ENCODE measurements at places on chromosomes 16 and 17.

GRCh38 chr17:82898976-82899514 is 59.2 kb upstream of the ZNF750 start:
- DNase-seq: no peak

DNA sequence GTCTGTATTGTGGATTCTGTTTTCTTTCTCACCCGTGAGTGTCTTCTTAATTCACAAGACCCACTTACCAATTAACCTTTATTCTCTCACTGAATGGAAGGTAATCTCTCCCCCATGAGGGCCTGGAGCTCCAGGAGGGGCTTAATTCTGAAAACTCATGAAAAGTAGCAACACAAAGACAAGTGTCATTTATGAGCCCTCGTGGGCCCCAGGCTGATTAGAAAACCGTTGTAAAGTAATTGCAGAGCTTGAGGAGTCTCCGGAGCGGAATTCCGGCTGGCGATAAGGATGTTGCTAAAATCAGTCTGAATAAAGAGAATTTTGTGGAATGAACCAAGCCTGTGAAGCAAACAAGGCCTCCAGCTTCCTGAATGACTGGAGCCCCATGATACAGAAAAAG is 301.5 kb downstream of the HAPSTR1 start:
- DNase-seq: no peak

- no peak for DNase-seq
These were observed 46.7 kb upstream of the ANKFY1 start for GRCh38 chr17:4310354-4311060.

DNA sequence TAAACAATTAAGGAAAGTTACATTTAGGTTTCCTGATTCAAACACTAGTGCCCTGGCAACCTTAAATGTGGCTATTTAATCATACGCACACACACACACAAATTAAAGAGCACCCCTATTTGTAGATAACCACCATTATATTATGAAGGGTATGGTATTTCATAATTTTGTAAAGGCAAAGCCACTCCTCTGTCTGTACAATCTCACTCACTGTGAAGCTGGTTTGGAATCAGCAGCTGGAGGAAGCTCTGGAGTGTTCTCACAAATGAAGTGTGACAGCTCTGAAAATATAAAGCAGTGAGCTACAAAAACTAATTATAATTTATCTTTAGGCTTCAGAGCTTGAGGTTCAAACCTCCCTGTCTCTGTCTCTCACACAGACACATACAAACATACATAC is 57.9 kb upstream of the KCNJ16 start:
- DNase-seq: no peak

DNA sequence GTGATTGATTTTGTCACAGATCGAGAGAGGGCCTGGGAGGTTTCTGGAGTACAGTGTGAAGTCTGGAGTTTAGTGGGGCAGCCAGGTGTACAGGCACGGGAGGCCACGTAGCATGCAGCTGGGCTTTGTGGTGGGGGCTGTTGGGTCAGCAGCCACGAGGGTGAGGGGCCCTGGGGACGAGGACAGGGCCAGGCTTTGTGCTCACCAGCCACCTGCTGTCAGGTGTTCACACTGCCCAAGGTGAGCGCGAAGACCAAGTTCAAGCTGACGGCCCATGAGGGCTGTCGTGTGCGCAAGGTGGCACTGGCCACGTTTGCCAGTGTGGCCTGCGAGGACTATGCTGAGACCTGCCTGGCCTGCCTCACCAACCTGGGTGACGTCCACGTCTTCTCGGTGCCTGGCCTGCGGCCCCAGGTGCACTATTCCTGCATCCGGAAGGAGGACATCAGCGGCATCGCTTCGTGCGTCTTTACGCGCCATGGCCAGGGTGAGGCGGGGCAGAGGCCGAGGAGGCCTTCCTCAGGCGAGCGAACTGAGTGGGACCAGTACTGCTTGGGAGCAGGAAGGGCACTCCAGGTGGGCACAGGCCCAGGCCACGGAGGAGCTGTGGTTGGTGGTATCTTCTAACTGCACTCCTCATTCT is 15.9 kb downstream of the LLGL1 start:
- DNase-seq: no peak

GRCh38 chr17:44360144-44360533 is 3.5 kb downstream of the FAM171A2 start:
- DNase-seq: no peak

DNA sequence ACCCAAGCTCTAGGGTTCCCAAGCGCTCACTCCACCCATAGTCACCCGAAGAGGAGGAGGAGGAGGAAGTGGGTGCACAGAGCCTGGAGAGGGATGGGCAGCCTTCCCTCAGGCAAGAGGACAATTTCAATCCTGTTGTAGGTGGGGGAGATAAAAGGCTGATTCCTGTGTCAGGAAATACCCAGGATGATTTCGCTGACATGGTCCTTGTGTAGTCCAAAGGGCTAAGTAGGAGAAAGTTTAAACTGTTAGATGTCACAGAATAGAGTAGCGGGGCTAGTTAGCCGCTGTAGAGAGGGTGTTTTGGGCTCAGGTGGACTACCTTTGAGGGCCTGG is 1.3 kb upstream of the EXOC7 start:
- no peak for DNase-seq

GRCh38 chr17:60947100-60947499 is 269.4 kb downstream of the BCAS3 start:
- DNase-seq: no peak

GRCh38 chr17:28468781-28469180 is 4.7 kb upstream of the SLC13A2 start:
- peak; percentile 73 for DNase-seq

DNA sequence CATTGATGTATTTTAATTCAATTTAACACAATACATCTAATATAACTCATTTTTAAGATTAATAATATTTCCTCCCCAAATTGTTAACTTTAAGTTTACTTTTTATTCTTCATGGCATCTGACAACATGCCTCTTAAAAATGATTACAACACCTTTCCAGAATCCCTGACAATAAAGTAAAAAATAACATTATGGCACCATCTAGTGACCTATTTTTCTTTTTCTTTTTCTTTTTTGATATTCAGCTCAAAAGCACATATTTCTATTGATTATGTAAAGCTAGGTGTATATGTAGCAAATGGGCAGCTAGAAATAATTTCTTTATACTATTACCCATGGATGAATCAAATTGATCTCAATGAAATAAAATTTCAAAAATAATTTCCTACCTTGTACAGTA is 834.3 kb upstream of the CDH8 start:
- no peak for DNase-seq

- no peak for DNase-seq
These were observed 18.4 kb downstream of the ADCY9 start for GRCh38 chr16:4097826-4098240.

DNA sequence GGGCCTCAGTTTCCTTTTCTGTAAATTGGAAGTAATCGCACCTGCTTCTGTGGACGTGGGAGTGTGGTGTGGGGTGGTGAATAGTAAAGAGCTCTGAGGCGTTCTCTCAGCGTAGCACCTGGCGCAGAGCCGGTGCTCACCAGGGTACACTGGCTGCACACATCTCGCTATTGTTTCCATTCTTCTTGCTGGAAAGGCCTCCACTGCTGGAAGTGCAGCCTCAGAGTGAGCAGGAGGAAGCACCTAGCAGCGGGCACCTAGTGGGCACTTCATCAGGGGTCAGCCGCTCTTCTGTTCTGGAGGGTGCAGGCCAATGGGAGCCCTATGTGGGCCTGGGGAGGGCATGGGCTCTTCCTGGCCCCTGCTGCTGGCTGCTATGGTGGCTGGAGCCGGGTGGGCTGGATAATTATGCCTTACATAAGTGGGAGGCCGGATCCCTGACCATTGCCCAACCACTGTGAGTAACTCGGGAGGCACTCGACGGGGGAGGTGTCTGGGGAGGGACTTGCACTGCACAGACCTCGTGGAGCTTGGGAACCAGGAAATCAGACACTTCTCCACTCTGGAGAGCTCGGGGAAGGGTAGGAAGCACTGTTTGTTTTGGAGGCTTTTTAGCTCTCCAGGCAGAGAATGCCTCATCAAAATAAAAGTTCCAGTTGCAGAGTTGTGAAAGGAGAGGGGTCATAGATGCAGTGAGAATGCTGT is 1.7 kb downstream of the MAP2K3 start:
- no peak for DNase-seq

- no peak for DNase-seq
These were observed 26.8 kb upstream of the SLC5A10 start for GRCh38 chr17:18925187-18925586.

DNA sequence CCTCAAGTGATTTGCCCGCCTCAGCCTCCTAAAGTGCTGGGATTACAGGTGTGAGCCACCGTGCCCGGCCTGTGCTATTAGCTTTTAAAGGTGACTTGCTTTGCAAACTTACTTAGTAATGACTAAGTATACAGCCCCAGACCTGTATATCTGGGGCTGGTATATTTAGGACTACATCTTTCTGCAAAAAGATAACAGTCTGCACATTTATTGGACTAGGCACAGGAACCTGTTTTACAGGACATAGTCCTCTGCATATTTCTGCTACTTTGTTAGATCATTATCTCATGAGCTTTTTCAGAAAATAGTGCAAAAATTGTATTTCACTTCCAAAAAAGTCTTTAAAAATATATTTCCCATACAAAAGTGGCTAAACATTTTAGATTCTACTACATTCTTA is 1.3 kb downstream of the KRT24 start:
- DNase-seq: no peak

DNA sequence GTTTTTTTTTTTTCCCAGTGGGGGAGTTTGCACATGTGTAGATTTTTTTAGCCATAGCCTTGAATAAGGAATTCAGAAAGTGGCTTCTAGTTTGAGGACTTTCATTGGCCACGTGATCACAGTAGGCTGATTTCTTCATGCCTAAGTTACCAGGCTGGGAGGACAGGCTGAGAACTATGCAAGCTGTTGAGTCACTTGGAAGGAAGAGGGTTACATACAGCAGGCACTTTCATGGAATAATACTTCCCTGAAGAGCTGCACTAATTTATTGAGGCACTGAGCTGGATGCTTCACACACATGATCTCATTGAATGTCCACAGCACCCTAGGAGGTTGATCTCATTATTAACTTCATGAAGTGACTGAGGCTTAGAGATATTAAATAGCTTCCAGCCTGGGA is 22.8 kb downstream of the PRKCB start:
- no peak for DNase-seq

- peak; percentile 19 for DNase-seq
These were observed 47.3 kb upstream of the ALOX12 start for GRCh38 chr17:6948562-6948961.

GRCh38 chr17:12592941-12593340 is 72.7 kb upstream of the MYOCD start:
- DNase-seq: no peak

DNA sequence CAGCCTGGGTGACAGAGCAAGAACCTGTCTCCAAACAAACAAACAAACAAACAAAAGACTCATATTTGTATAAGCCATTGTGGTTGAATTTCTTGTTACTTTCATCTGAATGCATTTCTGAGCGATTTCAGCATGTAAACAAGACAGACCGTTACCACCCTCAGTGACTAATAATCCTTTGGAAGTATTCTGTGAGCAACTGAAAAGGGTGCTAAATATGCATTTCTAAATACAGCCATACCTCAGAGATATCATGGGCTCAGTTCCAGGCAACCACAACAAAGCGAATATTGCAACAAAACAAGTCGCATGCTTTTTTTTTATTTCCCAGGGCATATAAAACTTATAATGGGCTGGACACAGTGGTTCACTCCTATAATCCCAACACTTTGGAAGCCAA is 109.0 kb downstream of the USP31 start:
- DNase-seq: no peak

GRCh38 chr17:75008373-75008772 is 4.1 kb upstream of the MRPL58 start:
- no peak for DNase-seq

- DNase-seq: no peak
These were observed 152.2 kb upstream of the TBX2 start for GRCh38 chr17:61247439-61247838.

DNA sequence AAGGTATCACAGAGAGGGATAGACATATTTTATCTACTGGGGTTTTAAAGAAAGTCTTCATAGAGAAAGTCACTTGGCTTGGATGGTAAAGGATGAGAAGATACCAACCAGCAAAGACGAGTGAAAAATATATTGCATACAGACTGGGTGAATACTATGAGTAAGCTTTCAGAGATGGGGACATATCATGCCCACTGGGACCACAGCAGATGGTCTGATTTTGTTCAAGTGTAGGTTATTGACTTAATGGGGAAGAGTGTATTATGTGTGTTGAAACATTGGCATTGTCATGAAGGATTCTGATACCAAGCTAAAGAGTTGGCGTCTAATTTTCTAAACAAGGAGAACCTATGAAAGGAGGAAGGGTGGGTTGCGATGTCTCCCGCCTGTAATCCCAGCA is 13.8 kb upstream of the MMD start:
- DNase-seq: no peak

GRCh38 chr16:67658849-67659674 is 998 bp downstream of the ACD start:
- no peak for DNase-seq

DNA sequence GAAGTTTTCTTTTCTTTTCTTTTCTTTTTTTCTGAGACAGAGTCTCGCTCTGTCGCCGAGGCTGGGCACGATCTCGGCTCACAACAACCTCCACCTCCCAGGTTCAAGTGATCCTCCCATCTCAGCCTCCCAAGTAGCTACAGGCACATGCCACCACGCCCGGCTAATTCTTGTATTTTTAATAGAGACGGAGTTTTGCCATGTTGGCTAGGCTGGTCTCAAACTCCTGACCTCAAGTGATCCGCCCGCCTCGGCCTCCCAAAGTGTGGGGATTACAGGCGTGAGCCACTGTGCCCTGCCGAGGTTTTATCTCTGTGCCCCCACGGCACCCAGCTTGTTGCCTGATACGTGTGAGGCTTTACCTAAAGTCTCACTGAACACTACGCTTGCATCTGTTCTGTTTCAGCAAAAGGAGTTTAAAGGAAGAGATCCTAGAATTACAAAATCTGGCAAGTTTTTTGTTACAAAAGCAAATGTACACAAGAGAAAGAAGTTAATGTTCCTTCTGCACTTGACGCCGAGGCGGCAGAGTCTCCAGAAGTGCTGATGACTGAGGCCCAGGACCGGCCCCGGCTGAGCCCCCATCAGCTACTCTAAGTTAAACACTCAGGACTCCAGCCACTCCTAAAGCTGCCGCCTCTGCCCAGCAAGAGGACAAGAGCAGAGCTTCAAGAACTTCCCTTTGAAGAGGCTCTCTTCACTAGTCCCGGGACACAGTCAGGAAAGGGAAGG is 9.2 kb downstream of the ABCA3 start:
- no peak for DNase-seq

DNA sequence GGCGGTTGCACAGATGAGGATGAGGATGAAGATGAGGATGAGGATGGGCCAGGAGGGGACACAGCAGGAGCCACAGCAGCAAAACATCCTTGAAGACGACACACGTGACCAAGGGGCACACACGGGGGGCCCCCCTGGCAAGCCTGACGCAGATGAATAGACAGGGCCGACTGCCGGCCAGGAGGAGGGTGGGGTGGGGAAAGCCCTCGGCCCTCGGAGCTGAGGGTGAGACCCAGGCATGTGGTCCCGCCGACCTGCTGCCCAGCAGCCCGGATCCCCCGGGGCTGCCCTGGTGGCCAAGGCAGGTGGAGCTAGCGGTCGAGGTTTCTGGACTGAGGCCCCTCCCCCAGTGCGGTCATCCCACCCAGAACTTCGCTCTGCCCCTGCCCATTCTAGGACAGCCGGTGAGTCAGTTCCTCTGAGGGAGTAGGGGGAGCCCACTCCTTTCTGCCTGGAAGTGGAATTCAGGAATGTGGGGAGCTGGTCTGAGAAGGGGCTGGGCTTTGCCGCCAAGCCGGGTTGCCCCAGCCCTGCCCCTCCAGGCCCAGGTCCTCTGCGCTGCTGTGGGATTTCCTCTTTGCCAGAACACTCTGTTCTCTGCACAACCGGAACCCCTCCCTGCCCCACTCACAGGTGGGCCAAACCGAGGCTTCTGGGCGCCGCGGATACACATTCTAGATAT is 9.9 kb downstream of the CYGB start:
- DNase-seq: no peak

All from activated CD4-positive, alpha-beta T cell treated with anti-CD3 and anti-CD28 coated beads, Interleukin-2, Interleukin-4, amounts not matched to agents 100 ng/mL and 50 ng/mL, durations not matched to agents 16 hours and 8 hours (primary cell).